Thyroid gland (tissue), 4 donors: ENCODE measurements at places on chromosomes 4 and X. TPM values are rescaled to one million over a fixed set of nuclear protein-coding genes. Genes with fewer than 3 reads are reported as not detected.

DNA sequence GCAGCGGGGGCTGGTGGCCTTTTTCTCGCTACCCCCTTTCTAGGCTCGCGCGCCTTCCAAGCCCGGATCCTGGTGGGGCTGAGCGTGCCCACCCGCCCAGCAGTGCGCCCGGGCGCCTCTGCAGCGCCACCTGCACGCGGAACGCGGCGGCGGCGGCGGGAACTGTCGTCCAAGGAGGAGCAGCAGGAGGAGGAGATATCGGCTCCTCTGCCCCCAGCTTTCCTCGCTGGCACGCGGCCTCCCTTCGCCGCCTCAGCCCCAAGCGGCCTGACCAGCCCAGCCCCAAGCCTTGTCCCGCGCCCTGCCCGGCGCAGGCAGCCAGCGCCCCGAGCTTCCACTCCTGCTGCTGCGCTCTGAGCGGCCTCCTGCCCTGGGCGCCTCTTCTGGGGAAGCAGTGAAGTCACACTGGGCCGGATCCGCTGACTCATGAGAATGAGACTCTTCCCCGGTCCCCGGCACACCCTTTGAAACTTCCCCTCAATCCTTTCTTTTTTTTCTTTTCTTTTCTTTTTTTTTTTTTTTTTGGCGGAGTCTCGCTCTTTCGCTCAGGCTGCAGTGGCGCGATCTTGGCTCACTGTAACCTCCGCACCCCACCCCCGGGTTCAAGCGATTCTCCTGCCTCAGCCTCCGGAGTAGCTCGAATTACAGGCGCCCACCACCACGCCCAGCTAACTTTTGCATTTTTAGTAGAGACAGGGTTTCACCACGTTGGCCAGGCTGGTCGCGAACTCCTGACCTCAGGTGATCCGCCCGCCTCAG lies 10.6 kb upstream of the ELF4 start:
- H3K36me3 ChIP-seq: no peaks in the 10 kb centered on the region
- H3K4me3 ChIP-seq: no peak overlapping the region
- no peaks in the 10 kb centered on the region for H3K27me3 ChIP-seq
- no peaks in the 10 kb centered on the region for H3K4me1 ChIP-seq
- peak overlapping the region; percentile 48 for H3K27ac ChIP-seq
- DNase-seq: peak; percentile 75

- no peak for DNase-seq
- H3K4me3 ChIP-seq: no peak overlapping the region
- H3K36me3 ChIP-seq: no peaks in the 10 kb centered on the region
These were observed 24.8 kb downstream of the BMP2K start for GRCh38 chr4:78800965-78801364.

GRCh38 chr4:15402146-15402545 lies 25.7 kb upstream of the C1QTNF7 start:
- DNase-seq: no peak
- no peak overlapping the region for H3K27ac ChIP-seq
- H3K4me1 ChIP-seq: no peaks in the 10 kb centered on the region

- H3K4me1 ChIP-seq: no peaks in the 10 kb centered on the region
- H3K4me3 ChIP-seq: no peak overlapping the region
- H3K27ac ChIP-seq: no peak overlapping the region
- DNase-seq: peak; percentile 62
- no peaks in the 10 kb centered on the region for H3K36me3 ChIP-seq
These were observed 59.5 kb upstream of the NEIL3 start for GRCh38 chr4:177250056-177250696.

GRCh38 chrX:76555816-76556215 lies 128.3 kb downstream of the MAGEE1 start:
- H3K36me3 ChIP-seq: no peaks in the 10 kb centered on the region
- no peak for DNase-seq
- no peaks in the 10 kb centered on the region for H3K4me1 ChIP-seq
- H3K27me3 ChIP-seq: no peaks in the 10 kb centered on the region
- H3K27ac ChIP-seq: no peak overlapping the region

DNA sequence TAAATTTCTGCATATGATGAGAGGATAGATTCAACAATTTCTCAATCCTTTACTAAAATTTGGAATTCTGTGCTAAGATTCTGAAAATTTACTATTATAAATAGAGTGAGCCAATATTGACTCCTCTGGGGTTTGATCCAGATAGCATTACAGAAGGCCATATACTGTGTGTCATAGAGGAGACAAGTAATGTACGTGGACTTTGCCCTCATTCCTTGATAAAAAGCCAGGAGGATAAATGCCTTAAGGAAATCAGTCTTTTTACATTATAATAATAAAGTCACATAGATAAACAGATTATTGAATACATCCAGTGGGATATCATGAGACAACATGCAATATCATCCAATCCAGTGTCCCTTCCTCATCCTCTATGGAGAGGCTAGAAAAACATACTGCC lies 188.0 kb upstream of the HDX start:
- H3K36me3 ChIP-seq: no peaks in the 10 kb centered on the region
- H3K4me1 ChIP-seq: no peaks in the 10 kb centered on the region
- H3K27ac ChIP-seq: no peak overlapping the region
- DNase-seq: no peak
- no peak overlapping the region for H3K4me3 ChIP-seq
- H3K27me3 ChIP-seq: no peaks in the 10 kb centered on the region

- no peaks in the 10 kb centered on the region for H3K4me1 ChIP-seq
- H3K27ac ChIP-seq: no peak overlapping the region
- H3K27me3 ChIP-seq: no peaks in the 10 kb centered on the region
- DNase-seq: no peak
- H3K4me3 ChIP-seq: no peak overlapping the region
- H3K36me3 ChIP-seq: no peaks in the 10 kb centered on the region
These were observed 97.6 kb downstream of the AKAP4 start for GRCh38 chrX:50103176-50103575.

GRCh38 chr4:118834070-118834469 lies 1.9 kb downstream of the SEC24D start:
- no peak for DNase-seq
- H3K27me3 ChIP-seq: no peaks in the 10 kb centered on the region
- no peak overlapping the region for H3K4me3 ChIP-seq
- H3K36me3 ChIP-seq: peaks cover 29% of the 10 kb centered on the region

- H3K27ac ChIP-seq: no peak overlapping the region
- no peaks in the 10 kb centered on the region for H3K27me3 ChIP-seq
- H3K36me3 ChIP-seq: no peaks in the 10 kb centered on the region
These were observed 106.2 kb downstream of the SMIM20 start for GRCh38 chr4:26020083-26020668.

PFKFB1 gene
- 1.3 TPM for total RNA-seq

DNA sequence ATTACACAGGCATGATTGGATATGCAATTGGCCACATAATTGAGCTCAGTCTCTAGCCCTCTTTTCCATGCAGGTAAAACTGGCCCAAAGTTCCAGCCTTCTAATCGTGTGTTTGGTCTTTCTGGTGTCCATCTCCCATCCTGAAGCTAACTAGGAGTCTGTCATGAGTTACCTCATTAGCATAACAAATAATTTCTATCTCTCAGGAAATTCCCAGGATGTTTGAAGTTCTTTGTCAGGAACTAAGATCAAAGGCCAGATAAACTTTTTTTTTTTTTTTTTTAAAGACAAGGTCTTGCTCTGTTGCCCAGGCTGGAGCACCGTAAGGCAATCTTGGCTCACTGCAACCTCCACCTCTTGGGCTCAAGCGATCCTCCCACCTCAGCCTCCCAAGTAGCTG lies 15.8 kb downstream of the ATXN3L start:
- H3K36me3 ChIP-seq: no peaks in the 10 kb centered on the region
- DNase-seq: no peak
- no peak overlapping the region for H3K27ac ChIP-seq
- H3K4me3 ChIP-seq: no peak overlapping the region

- no peaks in the 10 kb centered on the region for H3K27me3 ChIP-seq
- H3K27ac ChIP-seq: no peak overlapping the region
- no peak for DNase-seq
These were observed 20.1 kb downstream of the ARHGEF9 start for GRCh38 chrX:63764946-63765345.

- no peak overlapping the region for H3K4me3 ChIP-seq
- DNase-seq: peak; percentile 59
- peaks cover 8% of the 10 kb centered on the region for H3K4me1 ChIP-seq
- H3K27ac ChIP-seq: no peak overlapping the region
- H3K36me3 ChIP-seq: no peaks in the 10 kb centered on the region
- no peaks in the 10 kb centered on the region for H3K27me3 ChIP-seq
These were observed 193.7 kb downstream of the SPATA18 start for GRCh38 chr4:52244848-52245247.

RCHY1 gene
- 55.1 TPM for total RNA-seq

- DNase-seq: no peak
- H3K4me3 ChIP-seq: no peak overlapping the region
- no peaks in the 10 kb centered on the region for H3K27me3 ChIP-seq
- no peak overlapping the region for H3K27ac ChIP-seq
- H3K4me1 ChIP-seq: no peaks in the 10 kb centered on the region
These were observed 640.8 kb downstream of the TRIML1 start for GRCh38 chr4:188780028-188780427.

GRCh38 chrX:21657318-21658151 lies 595 bp downstream of the KLHL34 start:
- H3K36me3 ChIP-seq: no peaks in the 10 kb centered on the region
- no peaks in the 10 kb centered on the region for H3K27me3 ChIP-seq
- H3K4me1 ChIP-seq: no peaks in the 10 kb centered on the region
- H3K4me3 ChIP-seq: no peak overlapping the region
- no peak overlapping the region for H3K27ac ChIP-seq

- DNase-seq: no peak
- H3K27me3 ChIP-seq: no peaks in the 10 kb centered on the region
- H3K4me3 ChIP-seq: no peak overlapping the region
- no peaks in the 10 kb centered on the region for H3K4me1 ChIP-seq
These were observed 1012.1 kb upstream of the SLIT2 start for GRCh38 chr4:19239565-19239964.

LRIT3 gene
- 0.27 TPM for total RNA-seq

GRCh38 chr4:149713031-149713430 lies 102.6 kb downstream of the IQCM start:
- no peaks in the 10 kb centered on the region for H3K27me3 ChIP-seq
- no peaks in the 10 kb centered on the region for H3K36me3 ChIP-seq
- H3K4me1 ChIP-seq: no peaks in the 10 kb centered on the region
- no peak for DNase-seq
- no peak overlapping the region for H3K4me3 ChIP-seq

NUP62CL gene
- 15.2 TPM for total RNA-seq

GRCh38 chrX:18833071-18833731 lies 125.8 kb downstream of the PPEF1 start:
- H3K4me1 ChIP-seq: no peaks in the 10 kb centered on the region
- H3K27me3 ChIP-seq: no peaks in the 10 kb centered on the region
- H3K27ac ChIP-seq: peak overlapping the region; percentile 67
- no peaks in the 10 kb centered on the region for H3K36me3 ChIP-seq

GRCh38 chr4:162849937-162850336 lies 316.8 kb downstream of the NAF1 start:
- H3K4me3 ChIP-seq: no peak overlapping the region
- H3K27me3 ChIP-seq: no peaks in the 10 kb centered on the region
- no peak overlapping the region for H3K27ac ChIP-seq
- no peak for DNase-seq

DNA sequence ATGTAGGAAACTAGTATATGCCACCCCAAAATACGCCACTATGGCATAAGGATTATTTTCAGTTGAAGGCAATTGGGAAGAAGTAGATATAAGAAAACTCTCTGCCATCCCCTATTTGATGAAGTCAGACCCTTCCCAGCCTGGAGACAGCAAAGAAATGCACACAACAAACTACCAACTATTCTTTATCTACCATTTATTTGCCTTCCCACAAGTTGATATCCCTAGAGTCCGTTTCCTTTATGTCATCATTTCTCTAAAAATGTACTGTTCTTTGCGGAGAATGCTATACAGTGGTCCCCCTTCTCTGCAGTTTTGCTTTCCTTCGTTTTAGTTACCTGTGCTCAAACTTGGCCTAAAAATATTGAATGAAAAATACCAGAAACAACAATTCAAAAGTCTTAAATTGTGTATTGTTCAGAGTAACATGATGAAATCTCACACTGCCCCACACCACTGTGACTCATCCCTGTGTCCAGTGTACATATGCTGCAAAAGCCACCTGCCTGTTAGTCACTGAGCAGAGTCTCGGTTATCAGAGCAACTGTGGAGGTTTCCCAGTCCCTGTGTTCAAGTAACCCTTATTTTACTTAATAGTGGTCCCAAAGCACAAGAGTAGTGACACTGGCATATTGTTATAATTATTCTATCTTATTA lies 152.3 kb downstream of the WDFY3 start:
- no peaks in the 10 kb centered on the region for H3K27me3 ChIP-seq
- H3K4me3 ChIP-seq: no peak overlapping the region

GRCh38 chr4:84899616-84900015 lies 66.9 kb downstream of the WDFY3 start:
- no peak for DNase-seq
- H3K36me3 ChIP-seq: no peaks in the 10 kb centered on the region
- no peak overlapping the region for H3K4me3 ChIP-seq

GRCh38 chr4:96983830-96984229 lies 1143.9 kb downstream of the PDHA2 start:
- DNase-seq: peak; percentile 15
- H3K27me3 ChIP-seq: no peaks in the 10 kb centered on the region
- H3K36me3 ChIP-seq: no peaks in the 10 kb centered on the region
- no peak overlapping the region for H3K27ac ChIP-seq
- no peaks in the 10 kb centered on the region for H3K4me1 ChIP-seq
- no peak overlapping the region for H3K4me3 ChIP-seq

NUDT11 gene
- total RNA-seq: 0.29 TPM

GRCh38 chrX:20789103-20789502 lies 522.4 kb upstream of the RPS6KA3 start:
- no peaks in the 10 kb centered on the region for H3K36me3 ChIP-seq
- no peak overlapping the region for H3K4me3 ChIP-seq
- no peaks in the 10 kb centered on the region for H3K4me1 ChIP-seq
- DNase-seq: no peak

GRCh38 chrX:10496345-10496965 lies 123.9 kb downstream of the MID1 start:
- no peaks in the 10 kb centered on the region for H3K27me3 ChIP-seq
- H3K27ac ChIP-seq: no peak overlapping the region
- H3K36me3 ChIP-seq: no peaks in the 10 kb centered on the region
- H3K4me3 ChIP-seq: no peak overlapping the region
- DNase-seq: no peak

GRCh38 chr4:185238750-185239149 lies 29.4 kb downstream of the SNX25 start:
- H3K4me1 ChIP-seq: peaks cover 13% of the 10 kb centered on the region
- no peaks in the 10 kb centered on the region for H3K36me3 ChIP-seq
- H3K27ac ChIP-seq: no peak overlapping the region
- no peaks in the 10 kb centered on the region for H3K27me3 ChIP-seq
- no peak for DNase-seq
- H3K4me3 ChIP-seq: no peak overlapping the region
